ENCODE measurements at places on chromosomes 5 and 9.
A peak's percentile ranks its signal among the peaks of the same experiment; 100 is the strongest.

DNA sequence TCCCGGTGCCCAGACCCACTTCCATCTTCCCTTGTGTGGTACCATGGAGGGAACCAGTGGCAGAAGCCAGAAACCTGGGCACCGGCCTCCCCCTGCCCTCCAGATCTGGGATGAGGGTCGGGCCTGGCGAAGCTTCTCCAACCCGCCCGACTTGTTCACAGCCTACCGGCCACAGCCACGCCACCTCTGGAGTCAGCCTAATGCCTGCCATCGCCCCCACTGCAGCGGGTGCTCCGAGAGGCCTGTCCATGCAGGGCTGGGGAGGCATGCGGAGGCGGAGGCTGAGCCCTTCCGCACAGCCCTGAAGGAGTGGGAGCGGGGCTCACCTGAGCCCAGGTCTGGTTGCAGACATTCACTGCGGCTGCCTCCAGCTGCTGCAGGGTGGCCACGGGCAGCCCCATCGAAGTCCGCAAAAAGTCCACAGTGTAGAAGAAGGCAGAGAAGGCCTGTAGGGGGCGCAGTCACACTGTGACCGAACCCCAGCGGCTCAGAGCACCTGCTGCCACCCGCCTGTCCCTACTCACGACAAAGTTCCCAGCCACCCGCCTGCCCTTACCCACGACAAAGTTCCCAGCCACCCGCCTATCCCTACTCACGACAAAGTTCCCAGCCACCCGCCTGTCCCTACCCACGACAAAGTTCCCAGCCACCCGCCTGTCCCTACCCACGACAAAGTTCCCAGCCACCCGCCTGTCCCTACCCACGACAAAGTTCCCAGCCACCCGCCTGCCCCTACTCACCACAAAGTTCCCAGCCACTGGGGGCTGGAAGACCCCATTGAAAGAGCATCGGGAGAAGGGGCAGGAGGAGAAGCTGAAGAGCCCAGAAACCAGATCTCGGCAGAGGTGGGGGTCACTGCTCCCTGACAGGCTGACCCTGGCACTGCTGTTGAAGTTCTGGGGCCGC is 3.8 kb upstream of the NPDC1 start:
- DNase-seq = peak; percentile 79

DNA sequence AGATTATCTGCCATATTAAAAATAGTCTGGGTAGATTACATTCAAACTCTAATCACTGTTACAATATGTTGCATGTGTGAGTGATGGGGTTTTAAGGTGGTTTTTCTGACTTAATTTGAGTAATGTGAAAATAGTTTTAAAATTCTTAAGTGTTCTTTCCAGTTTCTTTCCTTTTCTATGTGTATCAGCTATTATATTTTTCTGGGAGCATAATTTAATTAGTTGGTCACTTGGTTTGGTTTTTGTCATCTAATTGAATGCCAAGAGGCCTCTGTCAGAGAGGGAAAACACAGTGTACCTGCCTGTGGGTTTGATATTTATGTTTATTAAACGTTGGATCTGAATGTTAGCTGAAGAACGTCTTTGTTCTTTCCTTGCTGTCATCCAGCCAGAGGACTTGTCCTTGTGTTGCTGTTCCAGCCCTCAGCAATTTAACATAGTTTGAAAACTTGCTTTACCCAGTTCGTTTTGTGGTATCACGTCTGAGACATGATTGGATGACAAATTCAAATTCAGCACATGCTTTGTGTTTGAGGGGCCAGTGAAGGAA is 19.5 kb downstream of the OTULIN start:
- DNase-seq = no peak

- no peak for DNase-seq
These were observed 115.0 kb downstream of the NFIB start for GRCh38 chr9:14198841-14199455.

- DNase-seq = no peak
These were observed 55.3 kb upstream of the ALDH1B1 start for GRCh38 chr9:38337181-38337580.

DNA sequence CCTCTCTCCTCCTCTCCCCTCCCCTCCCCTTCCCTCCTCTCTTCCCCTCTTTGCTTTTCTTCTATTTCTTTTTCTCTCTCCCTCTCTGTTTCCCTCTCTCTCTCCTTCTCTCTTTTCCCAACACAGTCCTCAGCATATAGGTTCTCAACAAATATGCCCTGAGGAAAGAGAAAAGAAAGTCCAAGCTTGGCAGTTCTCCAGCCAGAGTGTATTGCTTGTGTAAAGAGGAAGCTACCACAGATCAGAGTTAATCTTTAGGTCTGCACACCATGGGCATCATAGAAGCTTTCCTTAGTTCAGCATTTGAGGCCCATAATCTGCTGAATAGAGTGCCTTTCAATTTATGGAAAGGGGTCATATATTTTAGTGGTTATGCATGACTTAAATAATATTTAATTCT is 382.8 kb upstream of the WWC1 start:
- DNase-seq = no peak

GRCh38 chr9:102497709-102498108 is 497.4 kb upstream of the CYLC2 start:
- no peak for DNase-seq

DNA sequence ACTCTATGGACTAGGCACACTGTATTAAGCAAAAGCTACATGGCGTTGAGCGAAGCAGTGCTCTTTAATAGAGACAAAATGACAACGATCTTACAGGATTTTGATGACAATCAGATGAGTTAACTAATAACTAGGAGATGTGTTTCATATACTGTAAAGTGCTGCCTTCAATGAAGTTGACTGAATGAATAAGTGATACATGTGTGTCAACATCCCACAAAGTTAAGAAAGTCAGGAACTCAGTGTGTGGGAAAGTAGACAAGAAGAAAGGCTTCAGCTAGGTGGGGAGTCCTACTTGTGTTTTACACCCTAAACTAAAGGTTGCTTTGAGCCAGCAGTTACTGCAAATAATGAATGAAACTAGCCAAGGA is 79.6 kb downstream of the PAPPA start:
- DNase-seq = no peak

GRCh38 chr5:103391659-103392058 is 133.1 kb downstream of the MACIR start:
- DNase-seq = no peak

GRCh38 chr9:114281473-114282103 is 41.3 kb upstream of the ORM1 start:
- DNase-seq = no peak

DNA sequence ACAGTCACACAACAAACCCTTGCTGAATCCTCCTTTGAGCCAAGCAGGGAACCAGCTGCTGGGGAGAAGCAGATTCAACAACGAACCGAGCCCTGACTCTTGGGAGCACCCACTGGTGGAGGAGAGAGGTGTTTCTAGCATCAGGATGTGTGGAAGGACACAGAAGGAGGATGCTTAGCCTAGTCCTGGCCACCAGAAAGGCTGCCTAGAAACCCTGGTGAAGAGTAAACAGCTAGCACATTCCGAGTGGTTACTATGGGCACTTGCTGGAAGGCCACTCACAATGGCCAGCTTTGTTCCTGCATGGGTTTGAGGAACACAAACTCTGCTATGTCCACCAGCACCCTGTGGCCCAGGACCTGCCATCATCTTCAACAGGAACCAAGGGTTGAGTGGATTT is 1.8 kb downstream of the TIFAB start:
- DNase-seq = no peak

GRCh38 chr5:133458435-133458834 is 153.9 kb downstream of the FSTL4 start:
- no peak for DNase-seq

DNA sequence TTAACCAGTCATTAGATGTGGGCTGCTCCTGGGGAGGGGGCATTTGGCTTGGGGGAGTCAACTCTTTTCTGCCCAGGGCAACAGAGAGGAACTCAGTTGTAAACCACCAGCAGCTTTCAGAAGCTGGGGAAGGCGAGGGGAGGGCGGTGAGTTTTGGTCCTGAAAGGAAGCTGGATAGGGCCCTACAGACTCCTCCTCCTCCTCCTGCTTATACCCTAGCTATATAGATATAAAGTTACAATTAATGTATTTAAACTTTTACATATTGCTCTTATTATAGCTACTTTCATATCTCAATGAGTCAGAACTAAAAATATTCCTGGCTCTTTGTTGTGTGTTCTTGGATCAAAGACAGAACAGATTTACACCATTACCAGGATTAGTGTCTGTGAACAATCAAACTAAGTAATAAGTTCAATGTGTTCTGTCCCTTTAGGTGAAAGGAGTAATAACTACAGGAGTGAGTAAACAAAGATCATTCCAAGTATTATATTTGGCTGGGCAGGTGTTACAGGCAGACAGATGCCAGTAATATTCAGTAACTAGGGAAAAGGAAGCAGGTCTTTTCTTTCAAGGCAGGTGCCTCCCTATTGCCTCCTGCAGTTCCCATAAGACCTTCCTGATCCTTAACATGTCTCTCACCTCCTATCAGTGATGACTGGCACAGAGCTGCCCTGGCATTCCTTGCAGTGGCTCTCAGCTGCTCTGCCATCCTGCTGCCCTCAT is 20.5 kb upstream of the VPS13A start:
- no peak for DNase-seq

GRCh38 chr9:86246752-86247161 is 12.7 kb downstream of the C9orf153 start:
- peak; percentile 55 for DNase-seq

DNA sequence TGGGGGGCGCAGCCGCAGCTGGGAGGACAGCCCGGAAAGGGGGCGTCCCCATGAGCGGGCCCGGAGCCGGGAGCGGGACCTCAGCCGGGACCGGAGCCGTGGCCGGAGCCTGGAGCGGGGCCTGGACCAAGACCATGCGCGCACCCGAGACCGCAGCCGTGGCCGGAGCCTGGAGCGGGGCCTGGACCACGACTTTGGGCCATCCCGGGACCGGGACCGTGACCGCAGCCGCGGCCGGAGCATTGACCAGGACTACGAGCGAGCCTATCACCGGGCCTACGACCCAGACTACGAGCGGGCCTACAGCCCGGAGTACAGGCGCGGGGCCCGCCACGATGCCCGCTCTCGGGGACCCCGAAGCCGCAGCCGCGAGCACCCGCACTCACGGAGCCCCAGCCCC is 47.0 kb downstream of the TJP2 start:
- no peak for DNase-seq

DNA sequence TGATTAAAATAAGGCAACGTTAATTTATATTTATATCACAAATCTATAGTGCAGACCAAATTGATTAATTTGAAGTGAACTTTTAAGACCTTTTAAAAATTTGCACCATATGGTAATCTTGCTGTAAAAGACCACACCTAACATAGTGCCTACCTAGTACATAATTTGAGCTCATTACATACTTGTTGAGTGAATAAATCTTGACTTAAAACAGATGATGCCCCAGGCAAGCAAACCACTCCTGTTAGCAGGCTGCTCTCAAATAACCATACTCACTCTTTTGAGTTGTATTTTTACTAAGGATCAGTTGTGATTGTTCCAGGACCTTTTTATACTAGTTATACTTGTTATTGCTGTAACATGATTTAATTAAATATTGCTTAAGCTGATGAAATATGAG is 27.2 kb downstream of the CMYA5 start:
- no peak for DNase-seq

DNA sequence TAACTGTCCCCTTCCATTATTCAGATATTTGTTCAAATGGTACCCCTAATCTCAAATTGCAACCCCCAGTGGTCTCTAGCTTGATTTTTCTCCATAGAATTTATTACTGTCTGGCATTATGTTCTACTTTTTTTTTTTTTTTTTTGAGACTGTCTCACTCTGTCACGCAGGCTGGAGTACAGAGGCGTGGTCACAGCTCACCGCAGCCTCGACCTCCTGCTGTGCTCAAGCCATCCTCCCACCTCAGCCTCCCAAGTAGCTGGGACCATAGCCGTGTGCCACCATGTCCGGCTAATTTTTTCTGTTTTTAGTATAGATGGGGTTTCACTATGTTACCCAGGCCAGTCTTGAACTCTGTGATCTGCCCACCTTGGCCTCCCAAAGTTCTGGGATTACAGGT is 2.0 kb upstream of the REEP5 start:
- DNase-seq = no peak

- no peak for DNase-seq
These were observed 18.7 kb upstream of the WDR38 start for GRCh38 chr9:124834591-124834990.

DNA sequence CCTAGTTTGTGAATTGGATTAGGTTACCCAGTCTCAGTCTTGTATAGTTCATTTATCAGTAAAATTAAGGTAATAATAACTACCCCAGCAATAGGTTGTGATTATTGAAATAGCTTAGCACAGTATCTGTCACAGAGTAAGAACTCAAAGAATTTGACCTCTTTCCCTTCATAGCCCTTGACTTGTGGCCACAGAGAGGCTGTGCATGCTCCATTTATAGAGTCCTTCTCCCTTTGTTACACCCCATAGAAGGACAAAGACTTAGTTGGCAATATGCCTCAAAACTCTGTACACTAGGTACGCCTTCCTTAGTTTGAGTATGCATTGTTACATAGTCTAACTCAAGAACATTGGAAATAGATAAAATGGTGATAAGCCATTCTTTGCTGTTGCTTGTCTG is 257.2 kb downstream of the KCTD16 start:
- DNase-seq = no peak

GRCh38 chr9:801399-802071 is 40.0 kb upstream of the DMRT1 start:
- no peak for DNase-seq

DNA sequence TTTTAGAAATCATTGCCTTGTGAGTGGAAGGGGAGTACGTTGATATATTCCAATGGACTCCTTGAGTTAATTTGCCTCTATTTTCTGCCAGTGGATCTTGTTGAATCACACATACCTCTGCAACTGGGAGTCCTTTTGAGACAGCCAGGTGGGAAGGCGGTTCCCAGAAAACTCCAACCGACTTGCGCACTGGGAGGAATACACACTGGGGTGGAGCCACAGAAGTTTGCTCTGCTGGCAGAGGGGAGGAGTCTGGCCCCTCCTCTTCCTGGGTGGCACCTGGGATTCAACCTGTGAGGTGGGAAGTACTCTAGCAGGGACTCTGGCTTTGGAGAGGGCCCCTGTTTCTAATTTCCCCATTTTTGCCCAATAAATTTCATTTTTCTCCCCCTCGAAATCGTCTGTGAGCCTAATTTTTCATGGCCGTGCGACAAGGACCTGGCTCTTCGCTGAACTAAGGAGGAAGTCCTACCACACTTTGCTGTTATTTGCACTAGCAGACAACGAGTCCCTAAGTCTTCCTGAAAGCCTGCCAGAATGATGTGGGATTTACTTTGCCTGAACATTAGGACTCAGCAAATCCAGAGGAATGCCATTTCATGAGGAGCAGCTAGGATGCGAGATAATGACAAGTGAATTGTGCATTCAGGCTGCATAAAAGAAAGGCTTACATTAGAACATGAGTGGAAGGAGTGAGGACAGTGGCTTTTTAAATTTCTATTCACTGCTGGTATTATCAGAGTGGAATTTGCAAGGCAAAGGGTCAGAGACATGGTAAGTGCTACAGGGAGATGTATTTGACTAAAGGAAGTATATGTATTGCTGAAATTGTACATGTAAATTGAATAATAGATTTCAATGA is 67.2 kb downstream of the PRLR start:
- DNase-seq = no peak

- peak; percentile 19 for DNase-seq
These were observed at the start of gene RNF180 for GRCh38 chr5:64165500-64166200. TSS of gene RNF180 (plus strand) at chr5:64165843. CDS start at chr5:64200808, 34,965 bp downstream.

DNA sequence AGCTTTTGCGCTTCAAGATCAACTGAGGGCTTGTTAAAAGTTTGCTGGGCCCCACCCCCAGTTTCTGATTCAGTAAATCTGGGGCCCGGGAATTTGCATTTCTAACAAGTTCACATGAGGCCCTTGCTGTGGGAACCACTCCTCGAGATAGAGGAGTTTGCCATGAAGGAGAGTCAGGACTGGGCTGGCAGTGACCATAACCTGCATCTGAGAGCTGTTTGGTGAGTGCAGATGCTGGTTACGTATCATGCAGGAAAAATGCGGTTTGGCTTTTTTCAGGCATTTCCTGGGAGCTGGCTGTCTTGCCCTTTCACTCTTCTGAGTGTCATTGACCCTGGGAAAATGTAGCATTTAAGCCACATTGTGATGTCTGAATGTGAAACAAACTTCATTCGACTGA is 9.4 kb upstream of the ANGPTL2 start:
- no peak for DNase-seq
